Endothelial cell (in vitro differentiated cells): ENCODE measurements at places on chromosomes 16 and 17. TPM values are rescaled to one million over a fixed set of nuclear protein-coding genes. Genes with fewer than 3 reads are reported as not detected.

DNA sequence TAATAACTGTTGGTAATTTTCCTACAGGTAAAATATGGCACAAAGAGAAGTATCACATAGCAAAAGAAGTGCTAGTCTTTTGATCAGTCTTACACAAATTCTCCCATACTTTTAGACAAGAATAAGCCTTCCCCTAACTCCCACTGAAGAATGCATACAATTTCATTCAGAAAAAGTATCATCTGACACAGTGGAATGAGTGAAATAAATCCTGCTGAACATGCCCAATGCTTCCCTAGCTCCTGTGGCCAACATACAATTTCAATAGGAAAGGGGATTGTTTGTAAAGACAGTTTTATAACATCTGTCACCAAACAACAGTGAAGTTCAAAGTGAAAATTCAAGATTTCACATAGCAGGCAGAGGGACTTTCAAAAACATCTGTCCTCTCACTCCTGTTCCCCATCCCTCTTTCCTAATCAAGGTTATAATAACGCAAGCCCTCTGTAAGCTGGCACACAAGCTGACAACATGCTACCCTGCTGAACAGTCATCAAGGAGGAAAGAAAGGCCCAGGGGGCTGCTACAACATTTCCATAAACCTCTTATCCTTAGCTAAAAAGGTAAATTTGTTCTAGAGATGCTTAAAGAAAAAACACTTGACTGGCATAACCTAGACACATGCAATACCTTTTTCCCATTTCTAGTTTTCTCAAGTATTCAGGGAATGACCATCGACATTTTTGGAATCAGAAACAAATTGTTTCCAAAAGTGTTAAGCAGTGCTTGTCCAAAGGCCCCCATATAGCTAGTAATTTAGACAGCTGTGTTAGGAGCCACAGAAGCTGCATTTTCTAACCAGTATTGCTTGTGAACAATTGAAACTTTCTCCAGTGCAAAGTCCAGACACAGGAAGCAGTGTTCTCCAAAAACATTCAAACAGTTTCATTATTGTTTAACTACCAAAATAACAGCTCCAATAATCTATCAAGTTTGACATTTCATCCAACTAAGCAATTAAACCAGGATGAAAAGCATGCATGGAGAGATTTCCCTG, 11.5 kb upstream of the RFFL start:
- H3K36me3 ChIP-seq, result no peaks in the 10 kb centered on the region
- DNase-seq, result no peak
- peaks cover 14% of the 10 kb centered on the region for H3K4me1 ChIP-seq

DNA sequence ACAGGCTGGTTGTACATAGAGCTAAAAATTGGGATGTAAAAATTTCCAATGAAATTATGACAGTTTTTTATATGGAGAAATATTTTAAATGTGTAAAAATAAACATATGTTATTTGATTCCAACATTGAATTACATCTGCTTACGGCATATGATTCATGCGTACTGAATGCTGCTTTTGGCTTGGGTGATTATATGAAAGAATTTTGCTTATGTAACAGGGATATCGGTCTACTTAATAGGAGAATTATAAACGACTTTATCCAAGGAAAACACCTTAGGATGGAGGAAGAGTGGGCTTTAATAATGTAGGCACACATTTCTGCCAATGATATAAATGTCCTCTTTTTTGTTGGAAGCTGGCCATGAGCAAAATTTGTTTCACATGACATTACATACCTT, 197.3 kb upstream of the GOT2 start:
- no peak for DNase-seq
- H3K27me3 ChIP-seq, result no peaks in the 10 kb centered on the region
- no peak overlapping the region for H3K27ac ChIP-seq
- H3K4me3 ChIP-seq, result no peak overlapping the region

Gene CIBAR2
- not detected for total RNA-seq

Gene C16orf46
- 0.18 TPM for total RNA-seq

Gene KRT33B
- not detected for total RNA-seq

DNA sequence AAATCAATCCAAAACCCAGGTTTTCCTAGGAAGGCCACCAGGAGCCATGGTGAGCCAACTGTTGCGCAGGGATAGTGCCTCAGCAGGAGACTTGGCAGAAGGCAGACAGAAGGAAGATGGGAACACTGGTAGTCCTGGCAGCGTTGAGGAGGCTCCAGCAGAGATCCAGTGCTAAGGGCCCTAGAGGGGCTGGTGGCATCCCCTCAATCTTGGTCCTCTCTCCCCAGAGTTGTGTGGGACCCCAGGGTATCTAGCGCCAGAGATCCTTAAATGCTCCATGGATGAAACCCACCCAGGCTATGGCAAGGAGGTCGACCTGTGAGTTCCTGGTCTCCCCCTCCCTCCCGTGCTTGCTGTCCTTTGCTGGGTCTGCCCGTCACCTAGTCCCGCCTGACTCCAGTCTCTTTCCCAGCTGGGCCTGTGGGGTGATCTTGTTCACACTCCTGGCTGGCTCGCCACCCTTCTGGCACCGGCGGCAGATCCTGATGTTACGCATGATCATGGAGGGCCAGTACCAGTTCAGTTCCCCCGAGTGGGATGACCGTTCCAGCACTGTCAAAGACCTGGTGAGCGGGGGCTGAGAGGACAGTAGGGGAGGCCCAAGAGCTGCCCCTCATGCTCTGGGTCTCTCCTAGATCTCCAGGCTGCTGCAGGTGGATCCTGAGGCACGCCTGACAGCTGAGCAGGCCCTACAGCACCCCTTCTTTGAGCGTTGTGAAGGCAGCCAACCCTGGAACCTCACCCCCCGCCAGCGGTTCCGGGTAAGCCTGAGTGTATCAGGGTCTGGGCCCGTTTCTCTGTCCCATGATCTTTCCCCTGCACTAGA, 5.7 kb downstream of the CFAP119 start:
- peaks cover 10% of the 10 kb centered on the region for H3K27me3 ChIP-seq
- no peak overlapping the region for H3K27ac ChIP-seq
- peaks cover 8% of the 10 kb centered on the region for H3K4me1 ChIP-seq
- H3K4me3 ChIP-seq, result peak overlapping the region; percentile 51

DNA sequence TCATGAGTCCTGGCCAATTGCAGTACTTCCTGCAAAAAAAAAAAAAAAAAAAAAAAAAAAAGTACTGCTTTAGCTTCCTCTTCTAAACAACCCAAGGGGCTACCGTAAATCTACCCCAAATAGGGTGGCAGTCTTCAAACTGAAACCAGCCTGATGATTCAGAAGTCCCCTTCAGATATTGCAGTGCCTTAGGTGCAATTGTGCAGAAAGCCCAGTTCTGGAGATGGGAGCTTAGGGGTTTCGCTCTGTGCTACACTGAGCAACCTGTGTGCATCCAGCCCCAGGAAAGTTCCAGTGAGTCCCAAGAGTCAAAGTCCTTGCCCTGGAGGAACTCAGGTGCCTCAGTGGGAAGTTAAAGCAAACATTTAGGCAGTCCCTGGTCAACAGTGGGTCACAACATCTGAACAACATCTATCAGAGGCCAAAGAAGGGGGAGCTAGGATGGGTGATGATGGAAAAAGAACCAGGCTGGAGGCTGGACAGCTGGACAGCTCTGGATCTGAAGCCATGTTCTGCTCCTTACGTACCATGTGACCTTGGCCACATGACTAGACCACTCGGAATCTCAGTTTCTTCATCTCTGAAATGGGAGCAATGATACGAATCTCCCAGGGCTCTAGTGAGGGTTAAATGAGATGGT, 6.7 kb upstream of the CIITA start:
- DNase-seq, result no peak
- H3K27me3 ChIP-seq, result peaks cover 6% of the 10 kb centered on the region
- H3K4me1 ChIP-seq, result peaks cover 11% of the 10 kb centered on the region
- H3K36me3 ChIP-seq, result no peaks in the 10 kb centered on the region
- no peak overlapping the region for H3K27ac ChIP-seq
- H3K4me3 ChIP-seq, result no peak overlapping the region

Gene CA7
- not detected for total RNA-seq
